ENCODE measurements at places on chromosomes 7 and 10.

DNA sequence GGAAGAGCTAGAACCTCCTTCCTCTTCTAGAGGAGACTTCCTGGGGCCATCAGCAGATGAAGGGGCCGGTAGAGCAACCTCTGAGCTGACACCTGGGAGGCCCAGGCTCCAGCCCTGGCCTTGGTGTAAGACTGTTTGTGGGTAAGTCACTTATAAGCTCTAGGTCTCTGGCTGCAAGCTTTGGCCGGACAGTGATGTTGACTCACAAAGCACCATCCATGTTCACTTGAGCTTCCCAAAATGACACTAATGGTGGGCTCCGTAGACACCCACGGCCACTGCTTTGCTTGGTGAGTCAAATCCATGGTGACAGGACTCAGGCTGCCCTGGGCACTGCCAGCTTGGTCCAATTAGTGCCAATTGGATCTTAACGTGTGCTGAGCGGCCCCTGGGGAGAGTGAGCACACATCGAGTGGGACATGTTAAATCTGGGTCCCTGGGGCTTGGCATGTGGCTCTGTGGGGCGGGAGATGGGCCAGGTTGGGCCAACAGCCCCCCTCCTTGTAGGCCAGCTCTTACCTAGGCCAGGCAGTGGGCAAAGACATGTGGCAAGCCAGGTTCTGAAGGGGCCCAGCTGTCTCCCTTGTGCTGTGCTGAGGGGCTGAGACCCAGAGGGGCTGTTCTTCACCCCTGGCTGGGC, 16.7 kb downstream of the NEURL1 start:
- DNase-seq, result no peak

GRCh38 chr7:31550432-31550831, 36.5 kb downstream of the ITPRID1 start:
- DNase-seq, result no peak

GRCh38 chr7:90900628-90901356, 304.7 kb downstream of the CDK14 start:
- DNase-seq, result no peak

DNA sequence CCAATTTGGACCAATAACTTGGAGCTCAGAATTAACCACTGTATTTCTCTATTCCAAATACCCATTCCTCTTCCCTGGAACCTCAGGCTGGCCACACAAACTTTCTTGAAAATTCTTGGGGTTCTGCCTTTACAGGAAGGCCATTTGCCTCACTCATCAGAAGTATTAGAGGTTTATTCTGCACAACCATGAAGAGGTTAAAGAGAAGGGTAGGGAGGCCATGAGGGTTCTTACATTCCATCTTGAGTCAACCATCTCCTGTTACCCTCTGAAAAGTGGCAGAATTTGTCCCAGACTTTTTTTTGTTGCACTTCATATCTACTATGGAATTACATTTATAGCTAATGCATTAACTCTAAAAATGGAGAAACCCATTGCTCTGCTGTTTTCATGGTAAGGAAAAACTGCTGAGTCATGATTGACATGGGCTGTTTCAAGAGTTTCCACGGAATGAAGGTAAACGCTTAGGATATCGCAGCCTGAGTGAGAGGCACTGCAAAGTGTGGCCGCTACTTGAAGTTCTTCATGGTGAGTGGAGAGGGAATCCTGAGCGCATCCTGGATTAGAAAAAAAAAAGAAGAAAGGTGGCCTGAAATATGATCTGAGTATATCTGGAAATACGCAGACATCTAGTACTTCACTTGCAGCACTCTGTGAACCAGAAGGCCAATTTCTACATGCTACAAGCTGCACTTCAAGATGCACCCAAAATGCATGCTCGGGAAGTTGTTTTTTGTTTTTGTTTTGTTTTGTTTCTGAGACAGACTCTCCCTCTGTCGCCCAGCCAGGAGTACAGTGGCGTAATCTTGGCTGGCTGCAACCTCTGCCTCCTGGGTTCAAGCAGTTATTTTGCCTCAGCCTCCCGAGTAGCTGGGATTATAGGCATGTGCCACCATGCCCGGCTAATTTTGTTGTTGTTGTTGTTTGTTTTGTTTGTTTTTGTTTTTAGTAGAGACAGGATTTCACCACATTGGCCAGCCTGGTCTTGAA, 83.7 kb downstream of the KIAA1217 start:
- DNase-seq, result no peak

DNA sequence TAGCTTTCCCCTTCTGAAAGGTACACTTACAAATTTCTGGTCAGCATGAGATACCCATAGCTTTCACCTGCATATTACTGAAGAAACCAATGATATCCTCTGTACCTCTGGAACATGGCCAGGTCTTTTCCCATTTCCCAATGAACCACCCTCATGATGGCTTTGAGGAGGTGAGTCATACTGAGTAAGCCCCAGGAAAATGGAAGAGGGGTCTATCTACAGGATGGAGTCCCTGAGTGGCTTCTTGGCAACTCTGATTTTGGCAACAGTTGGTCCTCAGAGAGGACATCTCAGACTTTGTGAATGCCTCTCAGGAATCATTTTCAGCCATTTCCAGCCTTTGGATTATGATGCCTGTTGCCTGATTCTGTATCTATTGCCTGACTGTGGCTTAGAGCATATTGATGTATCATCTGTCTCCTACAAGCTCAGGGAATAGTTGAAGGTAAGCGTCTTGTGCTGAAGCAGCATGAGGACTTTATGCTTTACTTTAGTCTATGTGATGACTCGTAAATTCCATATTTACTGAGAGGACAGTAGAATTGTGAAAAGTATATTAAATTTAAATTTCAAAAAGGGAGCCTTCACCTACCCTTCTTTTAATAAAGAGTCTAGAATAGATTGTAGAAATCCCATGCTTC, 84.7 kb upstream of the DKK1 start:
- DNase-seq, result no peak

DNA sequence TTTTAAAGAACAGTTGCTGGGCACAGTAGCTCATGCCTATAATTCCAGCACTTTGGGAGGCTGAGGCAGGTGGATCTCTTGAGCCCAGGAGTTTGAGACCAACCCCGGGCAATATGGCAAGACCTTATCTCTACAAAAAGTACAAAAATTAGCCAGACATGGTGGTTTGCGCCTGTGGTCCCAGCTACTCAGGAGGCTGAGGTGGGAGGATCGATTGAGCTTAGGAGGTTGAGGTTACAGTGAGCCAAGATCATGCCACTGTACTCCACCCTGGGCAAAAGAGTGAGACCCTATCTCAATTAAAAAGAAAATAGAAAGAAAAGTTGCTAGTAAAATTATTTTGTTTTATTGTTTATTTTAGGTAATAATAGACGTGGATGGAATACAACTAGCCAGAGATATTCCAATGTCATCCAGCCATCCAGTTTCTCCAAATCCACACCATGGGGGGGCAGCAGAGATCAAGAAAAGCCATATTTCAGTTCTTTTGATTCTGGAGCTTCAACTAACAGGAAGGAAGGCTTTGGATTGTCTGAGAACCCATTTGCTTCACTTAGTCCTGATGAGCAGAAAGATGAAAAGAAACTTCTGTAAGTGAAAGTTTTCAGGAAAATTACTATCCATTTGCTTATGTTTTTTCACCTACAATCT, 3.0 kb downstream of the NUP42 start:
- DNase-seq, result no peak

DNA sequence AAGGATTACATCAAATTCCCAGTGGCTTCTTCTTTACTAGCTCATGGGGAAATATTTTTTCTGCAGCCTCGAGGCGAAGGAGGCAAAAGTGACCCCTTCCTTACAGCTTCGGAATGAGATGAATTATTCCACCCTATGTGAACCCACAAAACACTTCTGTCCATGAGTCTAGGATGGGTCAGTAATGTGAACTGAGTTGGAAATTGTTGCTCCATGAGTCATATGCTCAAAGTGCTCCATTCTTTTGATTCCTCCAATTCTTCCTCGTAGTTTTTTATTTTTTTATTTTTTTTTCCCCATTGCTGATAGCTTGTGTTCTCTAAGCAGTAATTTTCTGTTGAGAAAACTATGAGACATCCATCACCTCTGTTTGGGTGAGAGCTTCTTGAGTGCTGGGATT, 31.7 kb upstream of the FAM204A start:
- DNase-seq, result no peak

DNA sequence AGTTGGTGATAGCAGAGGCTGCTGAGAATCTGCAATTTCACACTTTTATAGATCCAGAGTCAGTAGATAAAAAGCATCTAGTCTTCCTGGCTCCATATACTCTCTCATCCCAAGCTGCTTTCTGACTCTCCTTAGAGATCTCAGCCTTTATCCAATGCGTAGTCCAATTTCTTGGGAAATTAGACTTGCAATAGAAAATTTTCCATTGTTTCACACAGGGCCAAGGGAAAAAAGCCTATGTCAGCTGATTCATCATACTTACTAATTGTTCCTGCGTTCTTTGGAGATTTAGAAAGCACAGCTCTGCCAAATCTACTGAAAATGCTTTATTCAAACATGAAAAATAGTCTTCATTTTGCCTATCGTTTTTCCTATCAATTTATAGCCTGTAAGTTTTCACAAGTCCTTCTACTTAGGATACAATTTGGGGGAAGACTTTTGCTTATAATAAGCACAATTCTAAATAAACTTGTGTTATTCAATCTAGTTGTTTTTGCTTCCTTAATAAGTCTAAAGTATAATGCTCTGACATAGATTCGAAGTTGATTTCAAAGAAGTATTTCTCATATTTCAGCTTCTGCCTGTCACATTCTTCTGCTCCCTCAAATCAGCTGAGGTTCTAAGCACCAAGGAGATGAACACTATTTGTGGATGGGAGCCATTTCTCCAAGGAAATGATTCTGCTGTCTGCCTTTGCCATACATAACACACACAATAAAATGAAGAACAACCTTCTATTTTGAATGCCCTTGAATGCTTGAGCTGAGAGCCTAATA, 165.4 kb downstream of the ADAM12 start:
- DNase-seq, result no peak

GRCh38 chr7:22962775-22963350, 51.1 kb downstream of the HYCC1 start:
- DNase-seq, result no peak

Data from activated gamma-delta T cell treated with anti-CD3 and anti-CD28 coated beads, Interleukin-2, amount 50 U/mL, for 16 hours (primary cell).